DMS79 (cell line): ENCODE measurements at places on chromosomes 13 and 19.

GRCh38 chr13:96934889-96935489, 59.3 kb downstream of the OXGR1 start:
- no peak for DNase-seq

GRCh38 chr13:36601186-36601585, 72.6 kb upstream of the SERTM1 start:
- DNase-seq, result no peak

DNA sequence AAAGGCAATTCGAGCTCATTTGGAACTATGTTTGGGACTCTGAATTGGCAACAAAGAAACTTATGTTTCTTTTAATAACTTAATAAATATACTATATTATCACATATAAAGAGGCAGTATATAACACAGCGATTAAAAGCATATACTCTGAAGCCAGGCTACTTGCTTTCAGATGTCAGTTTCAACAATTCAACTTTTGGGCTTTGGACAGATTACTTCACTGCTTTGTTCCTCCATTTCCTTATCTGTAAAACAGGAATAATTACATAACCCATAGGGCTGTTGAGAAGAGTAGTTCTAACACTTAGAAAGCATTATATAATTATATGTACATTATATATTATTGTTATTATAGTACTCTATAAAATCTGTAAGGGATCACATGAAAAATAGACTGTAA, 107.2 kb downstream of the EDNRB start:
- DNase-seq, result no peak

GRCh38 chr19:46746281-46747057, at the start of gene STRN4:
STRN4 (minus strand) TSS chr19:46746450; CDS start chr19:46746430, 20 bp downstream.
- DNase-seq, result peak; percentile 76

DNA sequence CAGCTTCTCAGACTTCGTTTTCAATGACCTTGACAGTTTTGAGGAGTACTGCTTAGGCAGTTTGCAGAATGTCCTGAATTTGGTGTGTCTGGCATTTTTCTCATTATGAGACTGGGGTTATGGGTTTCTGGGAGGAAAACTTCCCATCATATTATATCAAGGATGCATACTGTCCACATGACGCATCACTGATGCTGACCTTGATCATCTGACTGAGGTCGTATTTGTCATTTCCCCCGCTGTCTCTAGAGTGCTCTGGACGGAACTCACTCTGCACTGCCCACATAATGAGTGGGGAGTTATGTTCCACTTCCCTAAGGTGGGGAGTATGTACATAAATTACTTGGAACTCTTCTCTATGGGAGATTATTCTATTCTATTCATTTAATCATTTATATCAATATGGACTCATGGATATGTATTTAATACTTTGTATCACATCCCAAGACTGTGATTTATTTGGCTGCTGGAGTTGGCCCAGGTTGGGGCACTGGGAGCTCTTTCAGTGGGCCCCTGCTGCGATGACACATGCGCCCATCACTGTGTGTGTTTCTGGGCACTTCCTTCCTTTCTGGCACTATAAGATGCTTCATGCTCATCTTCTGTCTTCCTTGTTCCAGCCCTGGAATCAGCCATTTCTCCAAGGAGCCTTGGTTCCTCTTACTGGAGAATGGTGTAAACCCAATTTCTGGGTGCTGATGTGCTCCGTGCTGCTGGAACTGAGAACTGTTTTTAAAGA, 138.6 kb downstream of the MIPEP start:
- DNase-seq, result no peak

GRCh38 chr13:21894091-21894490, 223.2 kb downstream of the FGF9 start:
- DNase-seq, result no peak

- DNase-seq, result no peak
These were observed 9.3 kb downstream of the MPND start for GRCh38 chr19:4352701-4353121.

GRCh38 chr13:98476106-98476505, 100.8 kb downstream of the STK24 start:
- no peak for DNase-seq

DNA sequence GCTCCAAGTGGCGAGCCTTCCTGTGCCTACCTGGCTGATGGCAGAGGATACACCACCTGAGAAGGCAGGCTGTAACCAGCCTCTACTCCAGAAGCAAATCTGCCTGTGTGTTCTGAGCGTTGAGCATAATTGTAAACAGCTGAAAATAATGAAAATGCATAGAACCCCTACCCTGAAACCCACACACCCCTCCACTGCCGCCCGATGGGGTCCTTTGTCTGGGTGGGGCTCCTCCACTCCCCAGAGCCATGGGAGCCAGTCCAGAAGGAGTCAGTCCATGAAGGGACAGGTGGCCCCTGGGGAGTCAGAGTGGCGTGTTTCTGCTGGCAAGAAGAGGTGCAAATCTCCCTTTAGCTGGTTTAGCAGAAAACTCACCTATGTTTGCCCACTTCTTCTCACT, 8.0 kb upstream of the SOX1 start:
- DNase-seq, result no peak

DNA sequence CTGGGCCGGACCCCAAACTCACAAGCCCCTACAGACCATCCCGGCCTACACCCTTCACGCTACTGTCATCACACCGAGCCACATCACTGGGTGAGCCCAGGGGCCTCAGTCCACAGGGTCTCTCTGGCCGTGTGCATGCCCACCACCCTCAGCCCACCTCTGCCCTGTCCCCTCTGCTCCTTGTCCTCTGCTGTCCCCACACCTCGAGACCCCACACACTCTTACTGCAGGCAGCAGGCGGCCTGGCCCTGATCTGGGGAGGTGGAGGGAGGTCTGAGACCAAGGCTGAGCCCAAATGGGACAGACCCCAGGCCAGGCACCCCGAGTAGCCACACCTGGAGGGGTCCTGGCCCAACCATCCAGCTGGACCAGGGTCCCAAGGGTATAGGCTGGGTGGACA, 35.2 kb downstream of the PEPD start:
- DNase-seq, result no peak

DNA sequence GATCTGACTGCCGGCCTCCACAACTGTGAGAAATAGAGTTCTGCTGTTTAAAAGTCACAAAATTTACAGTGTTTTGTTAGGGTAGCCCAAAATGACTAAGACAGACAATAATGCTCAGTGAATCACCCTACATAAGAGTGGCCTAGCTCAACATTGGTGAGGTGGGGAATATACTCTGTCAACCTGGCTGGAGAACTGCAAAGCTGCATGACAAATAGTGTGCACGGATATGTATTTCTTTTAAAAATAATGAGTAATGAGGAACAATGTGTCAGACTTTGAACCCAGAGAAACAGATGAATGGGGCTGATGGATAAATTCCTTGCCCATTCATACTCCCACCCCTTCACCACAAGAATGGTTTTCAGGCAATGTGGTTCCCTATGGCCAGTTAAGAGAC, 372.4 kb downstream of the SUCLA2 start:
- no peak for DNase-seq

GRCh38 chr19:5718579-5719273, 1.2 kb downstream of the LONP1 start:
- no peak for DNase-seq

- no peak for DNase-seq
These were observed 180.8 kb upstream of the RFC3 start for GRCh38 chr13:33636955-33637670.

DNA sequence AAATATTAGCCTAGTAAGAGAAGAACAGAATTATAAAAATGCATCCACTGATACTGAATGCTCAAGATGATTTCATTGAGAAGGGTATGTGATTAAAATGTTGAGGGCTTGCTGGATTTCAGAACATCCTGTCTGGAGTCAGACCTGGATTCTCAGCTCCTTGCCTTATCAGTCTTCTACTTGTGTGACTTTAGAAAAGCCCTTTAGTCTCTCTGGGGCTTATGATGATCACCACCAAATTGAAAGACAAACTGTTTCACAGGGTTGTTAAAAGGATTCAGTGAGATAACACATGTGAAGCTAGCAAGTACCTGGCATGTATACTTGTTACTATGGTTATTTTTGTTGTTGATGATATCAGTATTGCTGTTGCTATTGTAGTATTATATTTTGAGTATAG, 118.4 kb downstream of the GPC6 start:
- DNase-seq, result no peak

DNA sequence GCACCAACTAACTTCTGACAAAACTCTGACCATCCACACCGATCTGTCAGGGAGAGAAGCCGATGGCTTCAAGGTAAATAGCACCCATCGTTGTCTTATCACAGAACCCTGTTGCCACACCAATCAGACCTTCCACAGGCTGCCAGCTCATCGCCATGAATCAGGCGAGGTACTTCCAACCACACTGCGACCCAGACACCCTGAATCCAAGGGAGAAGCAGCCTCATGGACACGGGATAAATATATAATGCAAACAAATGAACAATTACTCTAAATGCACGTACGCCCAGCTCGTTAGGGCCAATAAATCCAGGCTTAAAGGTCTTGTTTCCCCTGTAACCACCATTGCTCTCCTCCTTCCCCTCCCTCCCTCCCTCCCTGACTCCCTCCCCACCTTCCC, 20.8 kb downstream of the RANBP3 start:
- DNase-seq, result no peak

GRCh38 chr19:39310558-39311311, 9.9 kb downstream of the LRFN1 start:
- no peak for DNase-seq

GRCh38 chr13:32910530-32910929, 105.7 kb upstream of the KL start:
- no peak for DNase-seq

- DNase-seq, result no peak
These were observed 56.0 kb upstream of the ARGLU1 start for GRCh38 chr13:106623799-106624460.

- DNase-seq, result no peak
These were observed 67.8 kb upstream of the RGCC start for GRCh38 chr13:41389580-41389979.
